ENCODE measurements at places on chromosomes 6 and 20.

GRCh38 chr6:1208876-1209275, 103.0 kb upstream of the FOXQ1 start:
- DNase-seq = no peak

DNA sequence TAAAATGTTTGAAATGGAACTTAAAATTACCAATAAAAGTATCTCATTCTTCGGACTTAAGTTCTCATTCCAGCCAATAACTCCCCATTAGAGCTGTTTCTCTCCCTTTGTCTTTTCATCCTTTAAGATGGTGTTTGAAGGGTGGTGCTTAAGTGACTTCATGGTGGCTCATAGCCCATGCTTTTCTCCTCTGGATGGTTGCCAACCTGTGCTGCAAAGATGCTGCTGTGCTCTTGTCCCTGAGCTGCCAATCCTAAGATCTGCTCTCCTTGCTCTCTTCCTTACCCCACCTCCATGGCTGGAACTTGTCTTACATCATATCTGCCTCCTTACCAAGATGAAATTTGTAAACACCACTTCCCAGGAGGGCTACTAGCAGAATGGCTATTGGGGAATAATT, 31.6 kb upstream of the PNRC1 start:
- DNase-seq = no peak

- DNase-seq = no peak
Measured at GRCh38 chr6:47759364-47759763, 22.5 kb upstream of the OPN5 start.

DNA sequence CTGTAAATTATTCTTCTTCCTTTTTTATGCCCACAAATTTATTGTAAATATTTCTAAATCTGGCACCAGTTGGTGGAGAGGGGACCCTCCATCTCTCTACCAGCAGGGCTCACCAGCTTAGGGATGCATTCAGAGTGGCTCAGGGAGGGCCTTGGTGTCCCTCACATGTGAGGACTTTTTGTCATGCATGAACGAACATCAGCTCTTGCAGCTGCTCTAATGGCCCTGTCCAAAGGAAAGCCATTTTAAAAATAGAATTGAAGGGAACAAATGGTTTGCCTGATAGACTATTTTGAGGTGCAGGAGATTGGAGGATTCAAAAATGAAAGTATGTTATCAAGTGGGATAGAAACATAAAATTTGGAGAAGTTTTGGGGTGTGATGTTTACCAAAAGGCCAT, 37.5 kb upstream of the KLHL31 start:
- DNase-seq = no peak

- DNase-seq = no peak
Measured at GRCh38 chr6:23414922-23415321, 711.1 kb upstream of the NRSN1 start.

DNA sequence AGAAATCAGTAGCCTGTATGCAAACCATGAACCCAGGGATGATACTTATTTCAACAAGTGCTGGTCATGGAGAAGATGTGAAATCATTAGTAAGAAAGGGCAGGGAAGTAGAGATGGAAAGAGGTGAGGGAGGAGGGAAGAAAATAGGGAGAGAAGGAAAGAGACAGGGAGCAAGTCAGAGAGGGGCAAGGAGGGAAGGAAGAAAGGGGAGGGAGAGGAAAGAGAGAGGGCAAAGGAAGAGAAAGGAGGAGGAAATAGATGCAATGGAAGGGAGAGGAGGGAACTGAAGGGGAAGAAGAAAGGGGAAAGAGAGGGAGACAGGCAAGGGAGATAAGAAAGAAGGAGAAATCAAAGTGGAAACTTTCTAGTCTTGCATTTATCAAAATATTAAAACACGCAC, 195.1 kb downstream of the KIF16B start:
- DNase-seq = no peak
